Forelimb muscle (tissue), 1 donor: ENCODE measurements at places on chromosomes 6 and 20.

DNA sequence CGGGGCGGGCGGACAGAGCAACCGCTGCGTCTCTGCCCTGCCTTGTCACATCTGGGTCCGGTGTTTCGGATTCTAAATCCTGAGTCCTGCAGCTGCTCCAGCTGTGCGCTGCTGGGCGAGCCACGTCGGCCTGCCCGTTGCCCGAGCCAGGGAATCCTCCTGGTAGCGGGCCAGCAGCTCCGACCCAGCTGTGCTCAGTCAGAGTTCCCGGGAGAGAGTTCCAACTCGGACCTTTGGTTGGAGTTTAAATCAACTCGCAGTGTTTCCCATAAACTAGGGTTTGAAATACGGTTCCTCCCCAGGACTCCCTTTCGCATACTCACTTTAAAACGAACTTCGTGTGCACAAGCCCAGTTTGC, 315 bp upstream of the PDE10A start:
- DNase-seq = no peak

GRCh38 chr6:25177500-25178028, 101.6 kb upstream of the CARMIL1 start:
- no peak for DNase-seq

DNA sequence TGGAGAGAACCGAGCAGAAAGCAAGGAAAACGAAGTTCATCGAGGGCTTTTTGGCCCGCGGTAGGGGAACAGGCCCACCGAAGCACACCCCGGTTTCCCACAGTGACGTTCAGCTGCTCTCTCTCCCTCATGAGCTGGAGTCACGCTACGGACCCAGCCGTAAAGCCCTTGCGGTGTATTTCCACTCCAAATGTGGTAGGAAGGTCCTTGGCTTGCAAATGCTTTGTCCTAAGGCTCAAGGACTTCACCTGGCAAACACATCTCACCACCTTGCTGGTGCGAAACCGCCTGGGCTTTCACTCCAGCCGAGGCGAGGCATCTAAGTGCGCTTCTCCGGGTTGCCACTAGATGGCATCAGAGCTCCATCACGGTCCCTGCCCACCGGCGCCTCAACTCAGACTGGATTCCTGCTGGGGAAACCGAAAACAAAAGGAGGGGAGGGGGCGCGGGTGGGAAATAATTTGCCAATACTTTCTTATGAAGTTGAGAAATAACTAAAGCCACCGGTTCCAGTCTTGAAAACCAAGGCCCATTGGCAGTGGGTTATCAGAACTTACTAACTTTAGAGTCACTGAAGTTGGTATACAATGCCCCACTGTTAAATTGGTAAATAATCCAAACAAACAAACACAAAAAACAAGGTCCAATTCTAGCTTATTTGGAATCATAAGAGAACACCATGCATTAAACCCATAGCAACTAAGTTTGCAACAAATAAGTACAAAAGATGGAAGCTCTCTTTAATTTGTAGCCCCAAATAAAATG, 13.4 kb upstream of the FOXC1 start:
- no peak for DNase-seq

- DNase-seq = no peak
Measured at GRCh38 chr20:8714206-8714605, 354.7 kb upstream of the PLCB4 start.

DNA sequence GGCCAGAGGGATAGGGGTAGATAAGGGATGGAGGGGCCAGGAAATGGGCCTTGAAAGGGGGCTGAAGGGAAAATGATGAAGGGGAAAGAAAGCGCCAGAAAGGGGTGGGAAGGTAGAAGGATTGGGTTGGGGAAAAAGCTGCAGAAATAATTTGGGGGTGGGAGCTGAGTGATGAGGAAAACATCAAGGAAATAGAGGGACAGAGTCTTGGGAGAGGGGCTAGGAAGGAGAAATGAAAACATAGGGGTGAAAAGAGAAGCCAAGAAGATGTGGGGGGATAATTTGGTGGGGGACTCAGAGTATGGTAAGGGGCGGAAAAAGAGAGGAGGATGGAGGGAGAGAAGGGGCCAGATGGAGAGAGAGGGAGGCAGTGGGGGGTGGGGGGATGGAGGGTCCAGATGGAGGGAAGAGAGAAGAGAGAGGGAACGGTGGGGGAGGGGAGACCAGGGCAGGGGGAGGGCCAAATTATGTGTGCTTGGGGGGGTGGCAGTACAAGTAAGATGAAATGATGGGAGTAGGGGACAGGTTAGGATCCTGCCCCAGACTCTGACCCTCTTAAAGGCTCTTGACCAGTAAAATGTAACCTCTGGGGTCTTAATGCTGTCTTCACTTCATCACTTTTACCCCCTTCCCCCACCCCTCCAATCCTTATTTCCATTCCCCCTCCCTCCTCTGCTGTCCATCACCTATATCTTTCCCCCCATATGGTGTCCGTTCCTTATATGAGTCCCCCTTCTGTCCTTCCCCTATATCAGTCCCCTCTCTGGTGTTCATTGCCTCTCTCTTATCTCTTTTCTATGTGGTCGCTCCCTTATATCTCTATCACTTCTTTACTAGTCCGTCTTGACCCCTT, 852 bp downstream of the SYNGAP1 start:
- no peak for DNase-seq

DNA sequence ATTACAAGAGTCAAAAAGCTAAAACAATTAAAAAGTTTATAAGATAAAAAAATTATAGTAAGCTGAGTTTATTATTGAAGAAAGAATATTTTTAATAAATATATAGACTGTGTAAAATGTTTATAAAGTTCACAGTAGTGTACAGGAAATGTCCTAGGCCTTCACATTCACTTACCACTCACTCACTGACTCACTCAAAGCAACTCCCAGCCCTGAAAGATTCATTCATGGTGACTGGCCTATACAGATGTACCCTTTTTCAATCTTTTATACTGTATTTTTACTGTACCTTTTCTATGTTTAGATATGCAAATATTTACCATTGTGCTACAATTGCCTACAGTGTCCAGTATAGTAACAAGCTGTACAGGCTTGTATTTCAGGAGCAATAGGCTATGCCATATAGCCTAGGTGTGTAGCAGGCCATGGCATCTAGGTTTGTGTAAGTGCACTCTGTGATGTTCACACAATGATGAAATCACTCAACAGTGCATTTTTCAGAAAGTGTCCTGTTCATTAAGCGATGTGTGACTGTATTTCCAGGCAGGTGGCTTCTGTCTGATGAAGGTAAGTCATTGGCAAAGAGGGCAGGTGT, 130.2 kb downstream of the BTBD3 start:
- no peak for DNase-seq

GRCh38 chr20:62755817-62756724, 40.2 kb upstream of the MRGBP start:
- no peak for DNase-seq

DNA sequence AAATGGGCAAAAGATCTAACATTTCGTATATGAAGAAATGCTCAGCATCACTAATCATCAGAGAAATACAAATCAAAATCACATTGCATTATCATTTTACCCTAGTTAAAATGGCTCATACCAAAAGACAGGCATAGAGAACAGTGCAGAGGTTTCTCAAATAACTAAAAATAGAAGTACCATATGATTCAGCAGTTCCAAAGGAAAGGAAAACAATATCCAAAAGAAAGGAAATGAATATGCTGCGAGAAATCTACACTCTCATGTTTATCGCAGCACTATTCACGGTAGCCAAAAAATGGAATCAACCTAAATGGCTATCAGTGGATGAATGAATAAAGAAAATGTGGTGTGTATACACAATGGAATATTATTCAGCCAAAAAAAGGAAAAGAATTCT, 63.5 kb downstream of the VTA1 start:
- no peak for DNase-seq

GRCh38 chr20:53081916-53082863, 110.0 kb downstream of the TSHZ2 start:
- DNase-seq = no peak

DNA sequence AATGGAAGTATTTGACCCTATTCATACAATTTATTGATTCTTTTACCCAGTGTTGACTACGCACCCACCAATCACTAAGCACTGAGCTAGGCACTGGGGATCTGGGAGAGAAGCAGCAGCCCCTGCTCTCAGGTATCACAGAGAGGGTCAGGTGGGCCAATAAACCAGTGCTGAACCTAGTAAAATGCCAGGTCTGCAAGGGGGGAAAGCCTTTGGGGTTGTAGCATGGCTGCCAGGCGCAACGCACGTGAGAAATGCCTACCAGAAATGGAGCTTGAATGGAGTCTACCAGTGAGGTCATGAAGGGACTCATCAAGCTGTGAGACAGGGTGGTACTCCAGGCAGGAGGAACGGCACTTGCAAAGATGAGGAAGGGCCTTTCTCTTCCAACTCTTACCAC, 313.6 kb downstream of the GMDS start:
- DNase-seq = no peak

DNA sequence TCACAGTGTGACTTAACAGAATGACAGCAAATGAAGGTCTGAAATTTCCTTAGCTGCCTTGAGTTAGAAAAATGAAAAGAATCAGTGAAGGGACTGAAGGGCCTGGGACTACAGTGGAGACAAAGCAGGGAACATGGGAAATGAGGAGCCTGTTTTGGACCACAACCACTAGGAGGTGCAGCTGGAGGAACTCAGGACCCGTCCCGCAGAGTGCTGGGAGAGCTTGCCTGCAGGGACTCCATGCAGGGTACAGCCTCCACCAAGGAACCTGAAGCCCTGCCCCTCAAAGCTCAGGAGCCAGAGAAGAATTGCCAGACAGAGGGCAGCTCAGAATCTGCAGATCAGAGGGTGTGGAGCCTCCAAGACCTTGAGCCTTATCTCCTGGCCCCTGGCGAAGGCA, 50.7 kb downstream of the LRFN2 start:
- DNase-seq = no peak

GRCh38 chr6:52263709-52264540, 19.6 kb upstream of the IL17F start:
- DNase-seq = no peak

GRCh38 chr6:6612308-6612707, 23.8 kb downstream of the LY86 start:
- DNase-seq = no peak

- no peak for DNase-seq
Measured at GRCh38 chr6:129673748-129674147, 36.2 kb downstream of the ARHGAP18 start.

DNA sequence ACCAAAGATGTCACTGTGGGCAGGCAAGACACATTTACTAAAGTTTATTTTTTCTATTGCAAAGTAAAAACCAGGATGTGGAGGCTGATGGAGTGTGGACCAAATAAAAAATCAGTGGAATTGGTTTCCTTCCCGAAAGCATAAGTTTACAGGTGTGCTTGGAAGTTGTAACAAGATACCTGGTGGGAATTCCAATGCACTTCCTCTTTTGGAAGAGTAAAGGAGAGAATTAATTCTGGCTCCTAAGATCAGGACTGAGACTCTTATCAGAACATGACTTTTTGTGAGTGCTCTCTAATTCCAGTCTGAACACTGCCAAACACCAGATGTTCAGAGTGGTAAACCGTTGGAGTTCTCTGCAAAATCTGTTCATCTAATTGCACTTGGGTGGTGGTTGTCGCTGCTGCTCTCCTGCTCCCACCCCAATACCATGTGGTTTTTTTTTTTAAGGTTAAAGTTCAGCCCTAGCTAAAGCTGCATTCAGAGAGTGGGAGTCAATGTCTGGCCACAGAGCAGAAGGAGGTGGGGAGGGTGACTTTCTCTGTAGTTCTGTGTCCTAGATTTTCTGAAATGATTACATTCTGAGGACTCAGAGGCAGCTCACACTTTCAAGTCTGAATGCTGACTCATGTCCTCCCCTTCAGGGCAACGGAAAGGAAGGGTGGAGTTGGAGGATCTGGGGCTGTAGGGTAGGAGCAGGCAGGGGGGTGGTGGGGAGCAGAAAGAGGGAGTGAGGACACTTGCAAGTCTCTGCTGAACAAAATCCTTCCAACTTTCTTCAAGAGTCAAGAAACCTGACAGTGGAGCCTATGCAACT, 275.8 kb upstream of the PRDM1 start:
- DNase-seq = no peak

DNA sequence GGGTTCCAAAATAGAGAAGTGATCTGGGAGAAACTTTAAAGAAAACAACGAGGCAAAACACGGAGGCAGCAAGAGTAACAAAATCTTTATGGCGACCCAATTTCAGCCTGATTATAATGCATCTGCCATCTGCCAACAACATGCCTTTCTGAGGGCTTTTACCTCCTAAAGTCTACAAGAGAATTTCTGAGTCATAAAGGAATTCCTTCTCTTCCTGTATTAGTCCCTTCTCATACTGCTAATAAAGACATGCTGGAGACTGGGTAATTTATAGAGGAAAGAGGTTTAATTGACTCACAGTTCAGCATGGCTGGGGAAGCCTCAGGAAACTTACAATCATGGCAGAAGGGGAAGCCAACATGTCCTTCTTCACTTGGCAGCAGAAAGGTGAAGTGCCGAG, 226.6 kb downstream of the HACE1 start:
- no peak for DNase-seq

GRCh38 chr6:53476964-53477363, 67.9 kb downstream of the GCLC start:
- no peak for DNase-seq

- no peak for DNase-seq
Measured at GRCh38 chr20:19764207-19764606, 6.1 kb downstream of the RIN2 start.

DNA sequence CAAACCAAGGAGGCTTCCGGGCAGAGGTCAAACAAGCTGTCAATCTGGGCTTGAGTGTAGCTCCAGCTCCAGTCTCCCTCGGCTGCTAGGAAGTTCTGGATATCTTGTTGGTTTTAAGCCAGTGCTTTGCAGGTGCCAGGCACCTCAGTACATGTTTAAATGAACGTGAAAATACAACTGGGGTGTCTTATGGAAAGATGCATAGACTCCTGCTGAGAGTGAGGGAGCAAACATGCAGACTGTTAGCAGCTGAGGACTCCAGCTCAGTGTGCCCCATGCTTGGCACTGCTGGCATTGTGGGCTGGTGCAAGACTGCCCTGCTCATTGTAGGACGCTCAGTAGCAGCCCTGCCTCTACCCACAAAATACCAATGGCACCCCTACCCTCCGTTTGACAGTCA, 28.5 kb downstream of the ERMARD start:
- DNase-seq = no peak

DNA sequence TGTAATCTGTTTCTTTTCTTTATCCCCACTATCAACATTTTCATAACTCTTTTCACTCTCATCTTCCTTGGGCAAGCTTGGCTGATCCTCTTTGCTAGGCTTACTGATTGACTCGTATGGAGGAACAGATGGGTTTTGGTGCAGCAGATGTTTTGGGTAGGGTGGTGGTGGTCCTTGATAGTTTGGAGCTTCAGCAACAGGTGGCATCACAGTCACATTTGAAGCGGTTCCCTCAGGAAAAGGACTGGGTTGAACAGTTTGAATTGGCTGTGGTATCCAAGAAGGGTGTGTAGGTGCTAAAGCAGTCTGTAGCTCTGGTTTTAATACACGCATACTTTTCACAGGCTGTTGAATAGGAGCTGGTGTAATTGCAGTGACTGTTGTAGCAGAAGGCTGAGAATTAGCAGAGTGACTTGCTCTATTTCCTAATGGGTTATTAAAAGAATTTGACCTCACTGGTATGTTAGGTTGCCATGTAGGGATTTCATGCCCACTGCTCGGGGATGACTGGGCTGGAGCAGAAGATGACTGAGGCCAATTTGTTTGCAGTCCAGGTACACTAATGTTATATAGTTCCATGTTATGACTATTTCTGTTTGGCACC, 34.5 kb downstream of the LATS1 start:
- DNase-seq = no peak
